Upper lobe of right lung (tissue), 1 donor: ENCODE measurements at places on chromosomes 13 and 19. TPM values are rescaled to one million over a fixed set of nuclear protein-coding genes. Genes with fewer than 3 reads are reported as not detected.

DNA sequence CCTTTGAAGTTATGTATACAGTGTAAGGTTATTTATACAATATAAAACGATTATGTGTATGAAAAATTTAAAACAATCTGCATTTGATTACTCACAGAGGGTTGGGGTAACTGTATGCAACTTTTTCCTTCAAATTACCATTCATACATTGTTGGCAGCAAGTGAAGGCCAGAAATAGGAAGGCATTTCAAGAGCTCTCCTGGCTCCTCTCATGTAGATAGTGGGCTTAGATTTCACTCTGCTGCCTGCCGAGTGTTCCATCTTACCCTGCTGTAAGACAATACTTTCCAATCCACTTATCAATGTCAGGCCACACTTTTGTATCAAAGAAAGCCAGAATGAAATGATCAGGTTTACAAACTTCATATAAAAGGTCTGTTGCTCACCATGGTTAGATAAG, 245.2 kb downstream of the DNAJC15 start:
- DNase-seq, result no peak

DNA sequence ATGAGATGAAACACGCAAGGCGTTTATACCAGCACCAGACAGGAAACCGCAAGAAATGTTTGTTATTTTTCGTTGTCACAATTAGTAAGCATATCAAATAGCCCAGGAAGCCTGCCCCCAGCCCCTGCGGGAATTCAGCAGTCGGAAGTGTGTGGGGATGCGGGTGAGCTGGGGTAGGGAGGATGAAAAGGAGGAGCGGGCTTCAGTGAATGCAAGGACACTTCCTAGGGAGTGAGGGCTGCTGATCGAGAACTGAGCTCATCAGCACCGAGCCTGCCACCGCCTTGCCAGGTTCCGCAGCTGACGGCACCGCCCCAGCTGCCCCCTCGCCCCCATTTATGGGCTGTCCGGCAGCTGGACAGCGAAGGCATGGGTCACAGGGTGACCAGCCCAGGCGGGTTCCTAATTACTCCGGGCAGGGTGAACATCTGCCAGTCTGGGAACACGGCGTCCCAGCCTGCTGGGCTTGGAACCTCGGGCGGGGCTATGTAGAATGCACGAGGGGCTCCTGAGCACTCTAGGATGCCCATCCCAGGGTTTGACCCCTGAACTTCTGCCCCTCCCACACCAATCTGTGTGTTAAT, 1.6 kb upstream of the BEST2 start:
- no peak for DNase-seq

The ZNF850 gene
- total RNA-seq, result 2.8 TPM

DNA sequence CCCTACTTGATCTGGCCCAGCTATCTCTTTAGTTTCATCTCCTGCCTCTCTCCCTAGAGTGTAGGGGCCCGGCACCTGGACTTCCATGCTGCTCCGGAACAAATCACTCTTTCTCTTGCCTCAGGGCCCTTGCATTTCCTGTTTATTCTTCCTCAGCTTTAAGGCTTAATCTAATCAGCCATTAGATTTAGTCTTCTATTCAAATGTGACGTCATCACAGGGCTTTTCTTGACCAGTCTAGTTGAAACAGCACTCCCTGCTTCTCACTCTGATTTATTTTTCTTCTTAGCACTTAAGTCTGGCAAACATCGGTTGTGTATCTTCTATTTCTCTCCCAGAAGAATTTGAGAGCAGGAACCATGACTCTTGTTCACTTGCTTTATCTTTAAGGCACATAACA, 564.1 kb downstream of the EFNB2 start:
- DNase-seq, result no peak

The BEST2 gene
- not detected for total RNA-seq

GRCh38 chr13:65112531-65112941, 2117.6 kb downstream of the PCDH9 start:
- no peak for DNase-seq

GRCh38 chr13:104015646-104016396, 949.6 kb upstream of the SLC10A2 start:
- no peak for DNase-seq

- no peak for DNase-seq
These were observed 43.3 kb upstream of the C13orf46 start for GRCh38 chr13:114017028-114017630.

GRCh38 chr13:29284726-29285125, 310.8 kb downstream of the SLC7A1 start:
- DNase-seq, result no peak

DNA sequence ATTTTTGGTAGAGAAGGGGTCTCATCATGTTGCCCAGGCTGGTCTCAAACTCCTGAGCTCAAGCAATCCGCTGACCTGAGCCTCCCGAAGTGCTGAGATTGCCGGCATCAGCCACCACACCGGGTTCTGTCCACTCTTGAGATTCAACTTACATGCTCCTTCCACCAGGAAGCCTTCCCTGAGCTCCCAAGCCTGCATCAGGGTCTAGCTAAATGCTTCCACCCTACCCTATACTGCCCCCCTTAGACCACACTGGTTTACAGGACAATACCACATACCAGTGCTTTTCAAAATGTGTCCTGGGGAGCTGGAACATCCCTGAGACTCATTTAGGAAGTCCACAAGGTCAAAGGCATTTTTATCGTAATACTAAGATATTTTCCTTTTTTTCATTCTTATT, 15.1 kb upstream of the CACNG8 start:
- DNase-seq, result no peak

GRCh38 chr19:28426110-28426729, 786.7 kb downstream of the UQCRFS1 start:
- no peak for DNase-seq

The CNOT3 gene
- 39.4 TPM for total RNA-seq

The NCR1 gene
- total RNA-seq, result 1.5 TPM

DNA sequence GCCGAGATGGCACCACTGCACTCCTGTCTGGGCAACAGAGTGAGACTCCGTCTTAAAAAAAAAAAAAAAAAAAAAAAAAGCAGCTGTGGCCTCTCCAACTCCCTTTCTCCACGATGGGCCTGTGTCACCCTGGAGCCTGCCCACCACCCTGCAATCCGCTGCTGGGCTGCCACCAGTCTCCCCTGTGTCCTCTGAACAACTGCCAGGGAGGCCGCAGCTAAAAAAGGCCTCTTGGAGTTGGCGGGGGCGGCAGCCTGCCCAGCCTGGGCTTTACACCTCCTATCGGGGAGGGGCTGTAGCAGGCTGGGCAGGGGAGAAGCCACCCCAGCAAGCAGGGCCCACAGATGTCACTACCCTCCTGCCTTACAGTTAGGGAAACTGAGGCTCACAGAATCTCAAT, 3.5 kb downstream of the CDC37 start:
- no peak for DNase-seq

DNA sequence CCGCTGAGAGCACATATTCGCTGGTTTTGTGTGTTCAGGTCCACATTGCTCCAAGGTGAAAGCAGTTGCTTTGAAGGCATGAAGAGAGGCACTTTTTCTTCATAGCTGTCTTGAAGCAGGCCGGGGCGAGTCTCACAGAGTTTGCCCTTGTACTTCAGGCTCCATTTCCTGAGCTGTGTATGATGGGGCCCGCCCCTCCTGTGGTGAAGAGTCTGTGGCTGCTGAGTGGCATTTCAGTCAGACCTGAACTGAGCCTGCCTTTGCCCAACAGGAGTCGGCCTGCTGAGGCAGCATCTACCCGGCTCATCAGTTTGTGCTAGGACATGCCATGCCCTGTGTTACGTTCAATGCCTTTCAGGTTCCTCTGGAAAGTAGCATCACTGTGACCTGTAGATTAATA, 44.4 kb upstream of the C1QTNF9 start:
- DNase-seq, result peak; percentile 80

The CGB8 gene
- total RNA-seq, result not detected

The S1PR2 gene
- total RNA-seq, result 21.7 TPM

GRCh38 chr19:517721-518597, 10.7 kb downstream of the TPGS1 start:
- DNase-seq, result no peak

The ZNF837 gene
- 1.6 TPM for total RNA-seq

- peak; percentile 87 for DNase-seq
These were observed 7.7 kb downstream of the PNMA8B start for GRCh38 chr19:46487802-46488445.

DNA sequence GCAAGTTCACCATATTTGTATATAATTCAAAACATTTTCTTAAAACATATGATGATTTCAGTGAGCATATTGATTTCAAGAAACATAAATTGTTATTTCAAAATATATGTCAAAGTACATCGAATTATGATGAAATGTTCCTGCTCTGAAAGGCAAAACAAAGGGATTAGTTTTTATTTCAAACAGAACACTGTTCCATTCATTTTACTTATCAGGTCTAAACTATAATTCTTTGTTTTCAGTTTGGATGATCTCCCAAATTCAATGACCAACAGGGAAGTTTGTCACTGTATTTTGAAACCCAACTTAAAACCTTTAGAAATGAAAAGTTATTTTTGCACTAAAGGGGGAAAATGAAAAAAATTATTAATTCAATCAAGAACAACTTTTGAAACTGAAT, 610.2 kb downstream of the SLITRK1 start:
- no peak for DNase-seq

DNA sequence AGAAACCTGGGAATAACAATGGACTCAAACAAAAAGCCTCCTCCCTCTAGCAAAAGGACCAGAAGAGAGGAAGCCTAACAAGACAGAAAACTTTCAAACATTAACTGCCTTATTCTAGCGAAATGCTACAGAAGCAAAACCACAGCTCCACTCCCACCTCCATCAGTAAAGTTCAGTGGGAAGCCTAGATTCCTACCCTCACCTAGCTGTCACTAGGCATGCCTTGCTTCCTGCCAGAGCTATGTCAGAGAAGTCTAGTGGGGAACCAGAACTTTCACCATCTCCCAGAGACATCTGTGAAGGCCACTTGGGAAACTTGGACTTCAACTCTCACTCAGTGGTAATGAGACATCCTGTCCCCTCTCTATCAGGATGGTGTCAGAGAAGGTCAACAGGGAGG, 37.1 kb downstream of the DPY19L3 start:
- DNase-seq, result no peak

DNA sequence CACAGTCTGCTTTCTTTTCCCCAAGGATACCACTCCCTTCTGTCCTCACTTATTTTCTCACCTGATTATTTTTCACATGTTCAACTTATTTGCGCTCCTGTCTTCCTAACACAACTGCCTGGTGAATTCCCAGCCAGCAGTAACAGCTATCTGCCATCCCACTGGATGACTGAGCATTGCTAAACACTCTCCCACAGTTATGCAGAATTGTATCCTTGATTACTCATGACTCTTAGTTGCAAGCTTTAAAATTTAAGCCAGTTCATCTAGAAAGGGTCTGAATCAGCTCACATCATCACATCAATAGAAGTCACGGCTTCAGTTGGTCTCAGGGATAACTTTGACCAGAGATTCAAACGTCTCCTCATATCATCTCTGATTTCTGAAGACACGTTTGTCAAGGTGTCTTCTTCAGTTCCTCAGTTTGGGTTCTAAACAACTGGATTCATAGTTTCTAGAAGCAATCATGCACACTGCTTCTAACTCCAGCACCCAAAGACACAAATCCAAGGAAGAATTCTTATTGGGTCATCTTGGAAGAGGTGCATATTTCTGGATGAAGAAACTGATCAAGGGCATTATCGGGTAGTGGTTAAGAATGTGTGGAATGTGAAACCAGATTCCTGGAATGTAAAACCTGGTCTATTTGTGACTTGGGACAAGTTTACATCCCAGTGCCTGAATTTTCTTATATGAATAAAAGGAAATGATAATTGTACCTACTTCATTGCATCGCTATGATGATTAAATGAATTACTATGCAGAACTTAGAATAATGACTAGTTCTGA, 13.9 kb upstream of the DACH1 start:
- no peak for DNase-seq

DNA sequence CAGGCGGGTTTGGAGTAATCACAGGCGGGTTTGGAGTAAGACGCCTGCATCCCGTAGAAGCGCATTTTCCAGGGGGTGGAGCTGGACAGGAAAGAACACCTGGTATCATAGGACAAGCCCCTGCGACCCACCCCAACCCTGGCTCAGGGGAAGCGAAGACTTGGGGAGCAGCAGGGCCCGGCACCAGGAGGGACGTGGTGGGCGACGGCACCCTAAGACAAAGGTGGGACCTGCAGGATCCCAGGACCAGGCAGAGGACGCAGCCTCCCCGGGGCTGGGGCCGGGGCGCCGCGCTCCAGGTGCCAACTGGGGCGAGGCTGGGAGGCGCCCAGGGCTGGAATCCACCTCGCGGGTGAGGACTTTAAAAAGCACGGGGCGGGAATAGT, 520 bp downstream of the ZNF600 start:
- DNase-seq, result peak; percentile 65

The SYCN gene
- total RNA-seq, result not detected

GRCh38 chr19:8128551-8128950, 20.8 kb downstream of the FBN3 start:
- no peak for DNase-seq

- DNase-seq, result no peak
These were observed 497.2 kb downstream of the DIAPH3 start for GRCh38 chr13:59666504-59666903.

DNA sequence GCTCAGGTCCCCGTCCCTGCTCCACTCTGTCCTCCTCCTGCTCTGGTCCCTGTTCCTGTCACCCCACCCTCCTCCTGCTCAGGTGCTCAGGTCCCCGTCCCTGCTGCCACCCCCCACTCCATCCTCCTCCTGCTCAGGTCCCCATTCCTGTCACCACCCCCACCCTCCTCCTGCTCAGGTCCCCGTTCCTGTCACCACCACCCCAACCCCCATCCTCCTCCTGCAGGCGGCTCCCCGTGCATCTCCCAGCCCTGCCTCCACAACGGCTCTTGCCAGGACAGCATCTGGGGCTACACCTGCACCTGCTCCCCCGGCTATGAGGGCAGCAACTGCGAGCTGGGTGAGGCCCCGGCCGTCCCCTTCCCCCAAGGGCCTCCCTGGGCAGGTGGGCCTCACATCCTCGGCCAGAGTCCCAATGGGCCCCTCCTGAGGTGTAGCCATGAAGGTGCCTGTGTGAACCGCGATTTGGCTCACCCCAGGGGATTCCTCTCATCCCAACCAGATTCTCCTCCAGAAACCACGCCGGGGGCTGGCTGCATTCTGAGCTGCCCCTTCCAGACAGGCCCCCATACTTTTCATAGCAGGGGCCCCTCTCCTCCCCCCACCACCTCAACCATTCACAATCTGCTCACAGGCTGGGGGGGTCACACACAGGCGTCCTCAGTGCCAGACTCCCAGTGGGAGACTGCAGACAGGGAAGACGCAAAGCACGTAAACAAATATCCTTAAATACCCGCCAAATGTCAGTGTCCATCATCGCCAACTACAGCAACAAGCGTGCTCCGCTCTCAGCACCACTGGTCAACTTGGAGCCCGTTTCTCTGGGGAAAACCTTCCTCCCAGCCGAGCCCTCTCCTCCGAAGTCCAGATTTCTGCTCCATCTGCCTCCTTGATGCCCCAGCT, 4.6 kb downstream of the PROZ start:
- no peak for DNase-seq
